ENCODE measurements at places on chromosomes 6 and 20.

GRCh38 chr6:36914227-36914794, 28.6 kb downstream of the C6orf89 start:
- no peak for DNase-seq

DNA sequence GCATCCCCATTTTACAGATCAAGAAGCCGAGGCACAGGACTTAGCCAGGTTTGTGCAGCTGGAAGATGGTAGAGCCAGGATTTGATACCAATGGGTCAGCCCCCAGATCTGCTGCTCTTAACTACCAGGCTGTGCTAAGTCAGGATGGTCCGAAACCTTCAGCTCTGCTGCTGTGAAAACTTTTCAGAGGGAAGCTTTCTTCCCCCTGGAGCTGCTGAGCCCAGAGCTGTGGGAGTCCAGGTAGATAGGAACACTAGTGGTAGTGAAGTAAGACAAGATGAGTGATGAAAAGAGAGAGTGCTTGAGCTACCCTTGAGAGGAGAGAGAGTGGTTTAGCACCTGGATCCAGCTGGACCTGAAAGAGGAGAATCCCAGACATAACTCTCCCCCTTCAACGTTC, 230.8 kb downstream of the CDH4 start:
- DNase-seq = peak; percentile 77

- no peak for DNase-seq
Measured at GRCh38 chr20:46743088-46743487, 33.6 kb downstream of the SLC2A10 start.

- no peak for DNase-seq
Measured at GRCh38 chr6:80366051-80366450, 259.6 kb downstream of the BCKDHB start.

- DNase-seq = no peak
Measured at GRCh38 chr6:4635666-4636065, 140.5 kb upstream of the CDYL start.

- no peak for DNase-seq
Measured at GRCh38 chr20:54650052-54650719, 174.8 kb downstream of the DOK5 start.

- DNase-seq = no peak
Measured at GRCh38 chr6:47239546-47239945, 70.2 kb downstream of the TNFRSF21 start.

DNA sequence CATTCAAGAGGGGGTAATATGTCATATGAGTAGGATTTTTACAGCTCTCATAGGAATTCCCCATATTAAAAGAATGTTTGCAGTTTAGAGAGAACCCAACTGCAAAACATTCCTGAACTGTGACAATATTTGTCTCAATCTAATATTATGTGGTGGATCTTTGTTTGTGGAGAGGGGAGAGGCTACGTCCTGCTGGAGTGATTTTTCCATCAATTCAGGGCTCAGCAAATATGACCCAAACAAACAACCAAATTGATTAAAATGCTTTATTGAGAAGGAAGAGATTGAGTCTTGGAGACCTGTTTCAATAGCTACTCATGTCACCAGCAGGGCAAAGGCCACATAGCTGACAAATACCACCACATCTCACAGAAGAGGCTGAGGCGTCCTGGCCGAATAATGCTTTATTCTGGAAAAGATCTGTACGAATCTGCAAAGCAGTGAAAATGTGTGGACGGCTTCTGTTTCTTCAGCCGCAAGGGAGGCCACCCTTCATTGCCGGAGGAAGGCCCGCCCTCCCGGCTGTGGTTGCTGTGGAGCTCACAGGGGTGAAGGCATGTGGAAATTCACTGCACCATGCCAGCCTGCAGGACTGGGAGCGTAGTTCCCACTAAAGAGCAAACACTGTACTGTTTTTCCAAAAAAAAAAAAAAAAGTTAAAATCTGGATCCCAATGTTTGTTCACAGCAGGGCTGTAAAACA, 89.7 kb upstream of the QKI start:
- DNase-seq = no peak

GRCh38 chr6:6037179-6037578, 30.5 kb upstream of the NRN1 start:
- DNase-seq = no peak

GRCh38 chr6:3331971-3332370, 73.2 kb downstream of the PSMG4 start:
- DNase-seq = no peak

DNA sequence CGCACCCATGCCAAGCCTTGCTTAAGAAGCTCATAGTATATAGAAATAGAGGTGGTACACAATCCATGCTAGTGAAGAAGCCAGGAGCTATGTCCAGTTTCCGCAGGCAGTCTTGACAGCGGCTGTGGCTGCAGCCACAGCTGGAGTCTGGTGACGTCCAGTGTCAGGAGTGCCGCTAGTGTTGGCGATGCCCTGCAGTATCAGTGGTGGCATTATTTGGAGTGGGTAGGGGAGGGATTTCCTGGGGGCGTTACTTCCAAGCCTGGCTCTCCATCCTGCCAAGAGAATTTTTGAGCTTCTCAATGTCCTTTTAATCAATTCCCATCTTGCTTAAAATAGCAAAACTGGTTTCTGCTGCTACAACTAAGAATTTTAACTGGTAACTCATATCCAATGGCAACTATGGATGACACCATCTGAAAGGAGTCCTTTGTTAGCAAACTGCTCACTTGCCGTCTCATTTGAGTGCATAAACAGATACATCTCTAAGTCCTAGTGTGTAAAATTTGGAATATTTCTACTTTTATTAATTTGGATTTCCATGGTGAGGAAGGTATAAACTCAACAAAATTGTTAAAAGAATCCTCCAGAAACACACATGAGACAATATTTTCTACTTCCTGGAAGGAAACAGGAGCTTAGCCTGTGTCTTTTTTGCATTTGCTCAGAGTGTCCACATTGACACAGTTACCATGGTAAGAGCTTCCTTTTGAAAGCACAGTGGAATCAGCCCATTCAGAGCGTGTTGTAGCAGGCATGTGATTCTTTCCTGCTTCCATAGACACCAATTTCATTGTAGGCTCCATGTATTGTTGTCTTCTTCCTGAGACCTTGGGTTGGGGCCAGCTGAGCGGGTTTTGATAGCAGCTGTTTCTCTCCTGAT, 44.6 kb upstream of the PXDC1 start:
- no peak for DNase-seq

DNA sequence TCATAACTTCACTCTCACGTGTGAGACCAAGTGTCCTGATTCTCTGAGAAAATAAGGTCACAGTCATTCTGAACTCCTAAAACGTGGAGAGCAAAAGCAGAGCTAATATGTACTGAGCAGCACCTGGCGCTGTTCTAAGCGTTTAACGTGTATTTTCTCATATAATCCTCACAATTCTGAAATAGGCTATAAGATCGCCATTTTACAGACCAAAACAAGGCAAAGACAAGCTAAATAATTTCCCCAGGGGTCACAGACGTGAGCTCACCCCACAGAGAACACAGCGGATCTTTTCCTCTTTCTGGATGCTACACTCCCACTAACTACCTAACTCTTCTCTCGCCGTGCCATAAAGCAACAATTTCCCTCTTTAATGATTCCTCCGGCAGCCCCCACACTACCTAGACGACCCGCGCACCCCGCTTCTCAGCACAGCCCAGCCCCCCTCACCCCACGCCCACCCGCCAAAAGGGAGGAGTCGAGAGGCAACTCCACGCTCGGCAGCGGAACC, 636 bp downstream of the SUPT3H start:
- DNase-seq = no peak

- DNase-seq = no peak
Measured at GRCh38 chr6:22476811-22477390, 92.5 kb upstream of the HDGFL1 start.

GRCh38 chr6:151719070-151719469, 88.4 kb upstream of the ESR1 start:
- DNase-seq = no peak

GRCh38 chr20:41299899-41300298, 17.6 kb downstream of the ZHX3 start:
- no peak for DNase-seq

DNA sequence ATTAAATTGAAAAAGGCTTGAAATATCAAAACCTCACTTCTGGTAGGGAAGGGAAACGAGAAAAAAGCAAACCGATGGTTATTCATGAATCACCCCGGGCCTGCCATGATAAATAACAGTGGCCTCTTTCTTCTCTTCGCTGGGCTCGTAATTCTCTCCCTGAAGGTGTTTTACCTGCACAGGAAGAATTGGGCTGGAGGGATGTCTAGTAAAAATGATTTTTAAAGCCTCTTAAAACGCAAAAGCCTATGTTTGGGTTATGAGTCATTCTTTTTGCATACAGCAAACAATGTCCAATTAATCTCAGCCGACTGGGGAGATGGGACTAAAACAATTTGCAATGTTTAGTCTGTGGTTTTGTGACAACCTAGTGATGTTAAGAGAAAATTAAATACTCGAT, 16.8 kb downstream of the LINC00237 start:
- no peak for DNase-seq

GRCh38 chr6:89298680-89299465, 16.2 kb downstream of the GABRR2 start:
- no peak for DNase-seq

DNA sequence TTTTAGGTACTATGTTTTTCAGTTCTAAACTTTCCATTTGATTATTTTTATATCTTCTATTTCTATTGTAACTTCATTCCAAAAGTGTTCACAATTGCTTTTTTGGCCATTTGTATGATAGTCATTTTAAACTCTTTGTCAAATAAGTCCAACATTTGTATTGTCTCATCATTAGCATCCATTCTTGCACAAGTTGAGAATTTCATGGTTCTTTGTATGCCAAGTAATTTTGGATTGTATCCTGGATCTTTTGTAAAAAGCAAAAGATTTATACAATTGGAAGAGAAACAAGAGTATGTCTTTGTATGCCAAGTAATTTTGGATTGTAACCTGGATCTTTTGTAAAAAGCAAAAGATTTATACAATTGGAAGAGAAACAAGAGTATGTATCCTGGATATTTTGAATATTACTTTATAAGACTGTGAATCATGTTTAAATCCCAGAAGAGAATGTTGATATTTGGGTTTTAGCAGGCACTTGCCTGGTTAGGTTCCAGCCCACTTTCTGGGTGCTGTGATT, 36.9 kb upstream of the NT5E start:
- DNase-seq = no peak

- DNase-seq = no peak
Measured at GRCh38 chr20:38143646-38144554, 21.2 kb downstream of the TGM2 start.

DNA sequence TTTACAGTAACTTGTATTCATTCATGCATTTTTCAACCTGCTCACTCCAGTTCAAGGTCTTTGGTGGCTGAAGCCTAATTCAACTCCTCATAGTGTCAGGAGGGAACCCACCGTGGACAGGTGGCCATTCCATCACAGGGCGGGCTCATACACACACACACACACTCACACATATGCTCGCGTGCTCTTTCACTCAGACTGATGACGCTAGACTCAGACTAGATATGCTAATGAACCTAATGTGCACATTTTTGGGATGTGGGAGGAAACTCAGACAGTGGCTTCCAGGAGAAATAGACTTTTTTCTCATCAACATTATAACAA, 56.7 kb downstream of the TRIM27 start:
- no peak for DNase-seq

GRCh38 chr20:14062786-14063185, 67.5 kb downstream of the MACROD2 start:
- no peak for DNase-seq

GRCh38 chr6:148771896-148772554, 25.2 kb downstream of the UST start:
- no peak for DNase-seq

DNA sequence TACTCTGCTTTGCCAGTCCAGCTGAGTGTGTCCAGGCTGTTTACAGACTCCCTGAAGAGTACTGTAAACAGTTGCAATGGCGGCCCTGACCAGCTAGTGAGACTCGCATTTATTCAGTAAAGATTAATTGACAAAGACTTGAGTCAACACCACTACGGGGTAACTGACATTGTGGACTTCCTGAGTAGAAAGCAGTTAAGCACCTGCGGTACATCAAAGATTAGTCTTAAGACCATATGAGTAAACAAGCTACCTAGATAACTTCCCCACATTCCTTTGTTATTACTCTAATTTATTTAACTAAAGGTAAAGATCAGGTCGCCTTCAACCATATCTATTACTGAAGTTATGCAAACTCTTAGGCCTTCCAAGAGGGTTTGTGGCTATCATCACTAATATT, 12.6 kb downstream of the VPS52 start:
- DNase-seq = no peak

- no peak for DNase-seq
Measured at GRCh38 chr20:51185277-51185676, 162.4 kb upstream of the KCNG1 start.

DNA sequence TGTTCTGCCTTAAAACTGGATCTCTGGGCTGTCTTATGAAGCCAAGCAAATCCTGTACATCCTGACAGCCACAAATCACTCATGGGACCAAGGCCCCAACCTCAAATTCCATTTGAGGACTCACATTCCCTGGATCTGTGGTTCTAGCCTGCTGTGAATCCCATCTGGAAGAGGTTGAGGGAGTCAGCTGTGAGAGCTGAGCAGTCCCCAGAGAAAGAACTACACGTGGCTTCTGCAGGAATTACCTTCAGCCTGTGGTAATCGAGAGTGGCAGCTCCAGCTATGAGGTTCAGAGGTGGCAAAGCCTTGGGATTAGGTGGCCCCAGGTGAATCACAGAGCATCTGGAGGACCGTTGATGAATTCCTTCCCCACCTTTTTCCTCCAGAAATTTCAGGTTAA, 245.2 kb downstream of the SLC24A3 start:
- DNase-seq = no peak

DNA sequence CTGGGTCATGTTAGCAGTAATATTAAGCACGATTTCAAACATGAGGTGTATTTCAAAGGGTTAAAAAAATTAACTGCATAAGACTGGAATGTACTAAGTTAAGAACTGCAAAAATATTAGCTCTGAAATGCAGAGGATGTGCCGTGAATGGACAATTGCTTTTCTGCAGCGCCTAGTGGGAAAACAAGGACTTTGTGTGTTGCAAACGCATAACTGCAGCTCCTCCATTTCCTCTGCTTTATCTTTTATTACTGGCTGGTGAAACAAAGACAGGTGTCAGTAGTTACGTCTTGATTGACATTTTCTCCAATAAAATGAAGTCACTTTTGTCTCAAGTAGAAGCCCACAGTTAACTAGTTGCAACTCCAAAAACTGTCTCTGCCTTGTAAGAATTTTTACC, 1.7 kb downstream of the PDE7B start:
- no peak for DNase-seq

GRCh38 chr6:3226481-3227362, 731 bp downstream of the TUBB2B start:
- no peak for DNase-seq

DNA sequence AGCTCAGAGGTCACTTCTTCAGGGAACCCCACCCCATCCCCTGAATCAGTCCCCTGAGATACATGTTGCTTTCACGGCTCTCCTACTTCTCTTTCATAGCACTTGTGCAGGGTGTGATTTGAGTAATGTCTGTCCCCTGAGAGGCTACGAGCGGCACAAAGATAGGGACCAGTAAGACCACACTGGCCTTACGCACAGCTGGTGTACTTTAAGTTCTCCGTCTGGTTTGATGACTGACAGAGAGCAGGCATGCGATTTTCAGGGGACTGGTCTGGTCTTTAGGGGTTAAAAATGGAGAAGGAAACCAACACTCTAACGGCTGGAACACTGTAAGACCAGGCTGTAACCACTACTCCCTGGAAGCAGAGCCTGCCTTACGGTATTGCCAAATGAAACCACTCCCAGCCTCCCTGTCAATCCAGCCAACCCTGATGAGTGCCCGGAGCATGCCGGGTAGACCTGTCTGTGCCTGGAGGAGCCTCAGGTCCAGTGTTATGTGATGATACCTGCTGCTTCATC, 47.1 kb downstream of the ELMO2 start:
- no peak for DNase-seq

- no peak for DNase-seq
Measured at GRCh38 chr6:37021356-37022129, 16.1 kb downstream of the FGD2 start.
